Stimulated activated CD4-positive, alpha-beta T cell treated with anti-CD3 and anti-CD28 coated beads, Interleukin-1b, Interleukin-23, amount 100 ng/mL, for 48 hours (primary cell): ENCODE measurements at places on chromosomes 1 and 21.

- DNase-seq = no peak
Observed at GRCh38 chr1:234735476-234735875, 125.5 kb upstream of the IRF2BP2 start.

GRCh38 chr1:163069142-163069541 lies at the start of gene RGS4:
Gene RGS4 (plus strand): TSS chr1:163069361. CDS start chr1:163069485, 124 bp downstream.
- DNase-seq = no peak

DNA sequence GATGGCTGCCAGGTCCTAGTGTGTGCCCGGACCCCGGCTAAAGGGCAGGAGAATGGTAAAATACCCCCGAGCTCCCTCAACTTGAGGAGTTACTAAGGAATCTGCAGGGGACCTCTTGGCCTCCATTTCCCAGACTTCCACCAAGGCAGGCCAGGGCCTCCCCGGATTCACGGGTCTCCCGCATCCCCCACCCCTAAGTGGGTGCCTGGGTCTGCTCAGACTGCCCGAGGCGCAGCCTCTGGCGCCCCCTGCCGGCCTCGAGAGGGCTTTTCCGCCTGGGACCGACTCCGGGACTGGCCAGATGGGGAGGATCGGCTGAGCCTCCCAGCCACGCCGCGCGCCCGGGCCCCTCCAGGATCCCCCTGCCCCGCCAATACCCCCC lies 1.7 kb downstream of the PLEKHG5 start:
- peak; percentile 85 for DNase-seq

DNA sequence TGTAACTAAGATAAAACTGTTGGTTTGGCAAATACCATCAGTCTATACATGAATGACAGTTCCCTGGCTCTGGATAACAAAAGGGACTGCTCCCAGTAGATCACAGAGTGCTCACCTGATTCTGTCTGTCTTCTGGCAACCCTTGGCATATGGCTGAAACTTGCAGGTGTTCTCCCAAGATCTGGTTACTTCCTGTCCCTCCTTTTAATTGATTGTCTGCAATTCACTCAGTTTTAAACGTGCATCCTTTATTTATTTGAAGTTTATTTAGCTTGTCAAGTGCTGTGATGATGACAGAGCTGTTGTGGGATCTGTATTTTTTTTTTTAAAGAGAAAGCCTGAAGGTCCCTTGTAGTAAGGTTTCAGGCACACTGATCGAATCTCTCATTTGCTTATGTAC lies 3.4 kb downstream of the KCNA3 start:
- no peak for DNase-seq

- no peak for DNase-seq
Observed at GRCh38 chr1:62286786-62287224, 32.4 kb downstream of the KANK4 start.

DNA sequence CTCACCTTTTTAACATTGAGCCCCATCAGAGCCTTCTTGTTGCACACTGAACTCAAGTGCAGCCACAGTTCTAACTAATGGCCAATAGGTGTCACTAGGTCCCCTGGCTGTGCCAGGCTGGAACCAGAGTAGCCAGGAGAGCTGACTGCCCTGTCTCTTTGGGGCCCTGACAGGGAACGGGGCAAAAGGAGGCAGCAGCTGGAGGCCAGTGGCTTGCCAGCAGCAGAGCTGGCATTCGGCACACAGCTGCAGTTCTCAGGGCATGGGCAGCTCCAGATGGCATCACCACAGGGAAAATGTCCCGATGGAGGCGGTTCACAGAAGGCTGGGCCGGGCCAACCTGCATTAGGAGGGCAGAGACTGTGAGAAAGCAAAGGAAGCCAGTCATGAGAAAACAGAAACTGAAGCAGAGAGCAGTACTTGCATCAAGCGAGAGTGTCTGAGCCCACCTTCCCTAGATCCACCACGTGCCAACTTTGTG lies 188.6 kb downstream of the FCRL5 start:
- DNase-seq = no peak

DNA sequence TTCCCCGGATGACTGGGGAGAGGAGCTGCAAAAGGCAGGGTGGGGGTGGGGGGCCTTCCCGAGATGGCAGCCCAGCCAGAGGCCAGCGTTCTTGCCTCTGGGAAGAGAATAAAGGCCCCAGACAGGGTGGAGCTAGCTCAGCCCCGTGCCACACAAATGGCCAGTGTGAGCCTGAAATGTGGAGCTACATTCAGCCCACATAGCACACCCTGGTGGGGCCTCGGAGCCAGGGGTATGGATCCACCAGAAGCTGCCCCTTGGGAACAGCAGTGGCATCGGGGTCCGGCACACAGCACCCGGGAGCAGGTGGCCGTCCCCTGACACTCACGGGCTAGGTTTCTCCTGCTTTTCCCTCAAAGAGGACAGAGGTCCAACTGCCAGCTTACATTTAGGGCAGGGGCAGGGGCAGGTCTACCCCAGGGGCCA lies 93.9 kb downstream of the PDE9A start:
- no peak for DNase-seq

- DNase-seq = no peak
Observed at GRCh38 chr1:162728573-162728972, 61.9 kb upstream of the HSD17B7 start.

DNA sequence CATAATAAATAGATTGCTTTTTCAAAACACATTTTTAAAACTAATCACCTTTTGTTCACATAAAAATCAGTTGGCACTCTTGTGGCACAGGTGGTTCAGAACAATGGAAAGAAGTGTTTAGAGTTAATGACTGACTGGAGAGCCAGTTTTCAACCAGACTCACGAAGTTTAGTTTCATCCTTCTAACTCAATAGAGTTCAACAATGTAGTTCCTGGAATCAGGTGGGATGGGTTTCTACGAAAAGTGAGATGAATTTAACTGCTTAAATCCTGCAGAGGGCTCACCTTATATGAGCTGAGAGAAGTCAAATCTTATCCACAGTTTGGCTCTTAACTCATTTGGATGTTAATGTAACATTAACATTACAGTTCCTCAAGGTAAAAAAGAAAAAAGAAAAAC lies 116.5 kb downstream of the SMYD2 start:
- no peak for DNase-seq

GRCh38 chr1:90650401-90650800 lies 66.7 kb downstream of the BARHL2 start:
- DNase-seq = no peak

DNA sequence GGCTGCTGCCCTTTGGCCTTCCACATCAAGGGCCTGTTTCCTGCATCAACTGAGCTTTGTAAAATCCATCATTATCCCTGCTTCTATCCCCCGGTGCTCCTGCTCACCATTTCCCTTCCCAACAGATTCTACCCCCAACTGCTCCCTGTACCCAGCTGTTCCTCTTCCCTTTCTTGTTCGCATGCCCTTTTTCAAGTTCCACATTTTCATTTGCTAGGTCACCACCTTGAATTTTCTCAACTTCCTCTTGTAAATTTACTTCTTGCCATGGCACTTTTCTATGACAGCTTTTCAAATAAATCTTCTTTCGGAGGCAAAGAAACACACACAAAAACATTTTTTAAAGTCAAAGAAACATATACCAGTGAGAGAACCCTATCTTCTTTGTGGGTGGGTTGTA lies 330.5 kb upstream of the ADGRL2 start:
- no peak for DNase-seq

- DNase-seq = no peak
Observed at GRCh38 chr1:9590945-9591668, 2.4 kb downstream of the TMEM201 start.

- no peak for DNase-seq
Observed at GRCh38 chr1:117567976-117568375, 37.9 kb upstream of the TENT5C start.

DNA sequence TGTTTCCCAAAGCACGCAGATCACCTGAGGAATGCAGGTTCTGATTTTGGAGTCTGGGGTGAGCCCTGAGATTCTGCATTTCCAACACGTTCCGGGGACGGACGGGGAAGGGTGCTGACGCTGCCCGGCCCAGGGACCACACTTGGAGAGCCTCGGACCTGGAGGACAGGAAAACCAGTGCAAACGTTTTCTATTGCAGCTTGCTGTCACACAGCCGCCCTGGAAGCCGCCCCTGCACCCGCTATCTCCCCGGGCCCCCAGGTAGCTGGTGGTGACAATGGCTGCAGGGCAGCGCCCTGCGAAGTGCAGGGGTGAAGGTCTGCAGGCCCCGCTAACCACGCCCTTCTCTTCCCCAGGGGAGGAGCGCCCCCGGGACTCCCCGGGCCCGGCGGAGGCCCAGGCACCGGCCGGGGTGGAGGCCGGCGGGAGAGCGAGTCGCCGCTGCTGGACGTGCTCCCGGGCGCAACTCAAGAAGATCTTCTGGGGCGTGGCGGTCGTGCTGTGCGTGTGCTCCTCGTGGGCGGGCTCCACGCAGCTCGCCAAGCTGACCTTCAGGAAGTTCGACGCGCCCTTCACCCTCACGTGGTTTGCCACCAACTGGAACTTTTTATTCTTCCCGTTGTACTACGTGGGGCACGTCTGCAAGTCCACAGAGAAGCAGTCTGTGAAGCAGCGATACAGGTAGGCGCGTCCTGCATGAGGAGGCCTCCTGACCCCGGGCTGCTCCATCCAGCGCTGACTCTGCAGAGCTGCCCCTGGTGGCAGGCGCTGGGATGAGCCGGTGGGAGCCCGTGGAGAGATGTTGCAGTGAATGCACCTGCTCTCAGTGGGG lies 142.0 kb upstream of the COA6 start:
- DNase-seq = no peak

DNA sequence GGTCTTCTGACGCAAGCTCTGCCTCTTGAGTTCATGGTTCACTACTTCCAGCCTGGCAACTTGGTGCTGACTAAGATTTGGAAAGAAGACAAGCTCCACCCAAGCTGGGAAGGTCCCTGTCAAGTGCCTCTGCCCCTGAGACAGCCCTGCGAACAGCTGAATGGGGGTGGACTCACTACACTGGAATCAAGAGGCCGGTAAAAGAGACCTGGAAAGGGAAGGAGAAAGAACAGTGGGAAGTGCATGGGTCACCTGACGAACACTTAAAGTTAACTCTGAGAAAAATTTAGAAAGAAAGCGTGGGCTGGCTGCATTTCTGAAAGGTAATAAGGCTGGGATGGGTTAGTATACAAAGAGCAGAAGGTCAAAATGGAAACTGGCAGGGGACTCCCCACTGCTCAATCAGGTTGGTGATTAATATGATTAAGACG lies 26.1 kb upstream of the ZNF496 start:
- peak; percentile 18 for DNase-seq

- no peak for DNase-seq
Observed at GRCh38 chr1:169538998-169539871, 47.0 kb downstream of the F5 start.

DNA sequence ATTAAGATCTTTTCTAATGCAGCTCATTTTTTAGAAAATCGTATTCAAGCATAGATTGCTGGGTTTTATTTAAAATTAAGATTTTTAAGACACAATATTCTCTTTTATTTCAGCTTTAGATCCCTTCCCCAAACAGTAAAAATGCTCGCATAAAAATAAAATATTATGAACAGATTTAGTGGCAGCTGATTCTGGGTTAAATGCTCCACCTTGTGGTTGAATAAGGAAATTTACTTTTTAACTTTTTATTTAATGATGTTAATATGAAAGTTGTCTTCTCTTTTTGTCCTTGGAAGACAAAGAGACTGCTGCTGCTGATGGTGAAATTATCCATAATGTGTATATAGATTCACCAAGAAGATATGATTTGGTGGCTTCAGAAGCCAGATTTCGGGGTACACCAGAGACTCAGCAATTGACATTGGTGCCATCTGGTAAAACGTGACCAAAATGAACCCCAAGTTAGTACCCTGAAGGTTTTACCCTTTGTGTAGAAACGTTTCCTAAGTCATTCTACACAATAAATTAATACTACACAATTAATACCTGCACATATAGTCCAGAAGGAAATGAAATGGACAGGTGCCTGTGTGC lies 128.0 kb downstream of the ADAMTS1 start:
- DNase-seq = no peak

GRCh38 chr1:201636510-201636971 lies 97.6 kb downstream of the NAV1 start:
- no peak for DNase-seq

GRCh38 chr1:86151427-86151826 lies 5.1 kb downstream of the COL24A1 start:
- no peak for DNase-seq

- DNase-seq = no peak
Observed at GRCh38 chr1:151482017-151482416, 22.7 kb upstream of the POGZ start.

- no peak for DNase-seq
Observed at GRCh38 chr1:10626791-10627410, 152.2 kb downstream of the PEX14 start.

GRCh38 chr1:177256153-177257075 lies 85.7 kb downstream of the BRINP2 start:
- peak; percentile 2 for DNase-seq

- DNase-seq = no peak
Observed at GRCh38 chr1:24926563-24927249, 3.4 kb downstream of the RUNX3 start.

- no peak for DNase-seq
Observed at GRCh38 chr1:14997646-14998276, 155.8 kb upstream of the TMEM51 start.

DNA sequence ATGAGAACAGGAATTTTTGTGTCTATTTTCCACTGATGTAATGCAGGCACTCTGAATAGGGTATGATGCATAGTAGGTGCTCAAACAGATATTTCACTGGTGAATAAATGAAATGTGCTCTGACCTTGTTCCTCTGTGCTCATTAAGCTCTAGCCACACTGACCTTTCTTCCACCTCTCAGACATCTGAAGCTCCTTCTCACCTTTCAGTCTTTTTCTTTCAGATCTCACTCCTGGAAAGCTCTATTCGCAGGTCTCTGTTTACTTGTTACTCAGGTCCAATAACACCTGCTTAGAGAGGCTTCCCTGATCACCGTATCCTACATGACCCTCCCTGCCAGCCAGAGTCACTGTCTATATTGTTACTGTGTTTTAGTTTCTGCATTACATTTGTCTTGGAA lies 59.2 kb upstream of the IVNS1ABP start:
- no peak for DNase-seq

DNA sequence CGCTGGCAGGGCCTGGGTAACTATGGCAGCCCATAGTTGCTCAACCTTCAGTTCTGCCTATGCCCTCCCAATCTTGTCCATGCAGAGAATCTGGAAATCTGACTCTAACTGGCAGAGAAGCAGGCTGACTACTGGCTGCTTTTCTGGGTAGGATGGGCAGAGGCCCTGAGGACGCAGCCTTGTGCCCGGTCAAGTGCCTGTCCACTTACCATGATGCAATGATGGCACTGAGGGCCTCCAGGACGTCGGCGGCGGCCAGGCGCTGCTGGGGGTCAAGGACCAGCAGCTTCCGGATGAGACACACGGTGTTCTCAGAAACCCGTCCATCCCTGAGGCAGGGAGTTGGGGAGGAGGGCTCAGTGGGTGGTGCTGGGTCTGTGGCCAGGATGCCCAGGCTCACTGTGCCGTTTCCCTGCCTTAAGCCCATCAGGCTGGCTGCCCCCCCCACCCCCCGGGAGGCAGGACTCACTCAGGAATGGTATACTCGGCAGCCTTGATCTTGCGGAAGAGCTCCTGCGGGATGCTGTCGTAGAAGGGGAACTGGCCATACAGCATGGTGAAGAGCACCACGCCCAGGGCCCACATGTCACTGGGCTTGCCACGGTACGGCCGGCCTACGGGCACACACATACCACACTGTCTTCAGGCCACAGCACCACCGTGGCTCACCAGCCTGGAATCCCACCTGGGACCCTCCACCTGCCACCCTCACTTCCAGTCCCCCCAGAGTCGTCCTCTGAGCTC lies 20.4 kb upstream of the EVA1B start:
- DNase-seq = no peak

GRCh38 chr21:28944296-28944695 lies 48.4 kb downstream of the LTN1 start:
- DNase-seq = no peak
